Stimulated activated CD8-positive, alpha-beta memory T cell treated with anti-CD3 and anti-CD28 coated beads, Interleukin-4, amount 100 ng/mL, for 1 hour (primary cell): ENCODE measurements at places on chromosomes 1 and 21.

DNA sequence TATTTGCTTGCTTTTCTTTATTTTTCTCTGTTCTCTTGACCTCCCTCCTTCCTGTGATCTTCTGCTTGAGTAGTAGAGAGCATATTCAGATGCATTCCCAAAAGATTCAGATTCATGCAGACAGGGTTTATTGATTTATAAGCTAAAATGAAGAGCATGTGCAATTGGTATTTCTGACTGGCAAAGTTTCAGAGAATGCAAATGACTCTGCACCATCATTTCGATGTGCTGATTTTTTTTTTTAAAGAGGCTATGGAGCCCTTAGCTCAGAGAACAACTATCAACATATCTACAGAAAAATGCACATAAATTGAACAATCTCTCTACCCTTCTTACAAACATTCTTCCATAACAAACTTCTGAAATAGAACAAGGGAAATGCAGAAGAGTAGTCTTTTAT lies 312.0 kb downstream of the VAV3 start:
- DNase-seq: no peak

- no peak for DNase-seq
These were observed 52.9 kb upstream of the ECE1 start for GRCh38 chr1:21342961-21343838.

GRCh38 chr1:228493141-228494043 lies 6.2 kb downstream of the RNF187 start:
- no peak for DNase-seq

- no peak for DNase-seq
These were observed 9.5 kb downstream of the RSPH1 start for GRCh38 chr21:42486531-42486930.

- no peak for DNase-seq
These were observed 4.4 kb downstream of the LYPD8 start for GRCh38 chr1:248751142-248751541.

- no peak for DNase-seq
These were observed 43.1 kb upstream of the PIGC start for GRCh38 chr1:172486805-172487454.

- peak; percentile 1 for DNase-seq
These were observed 42.6 kb downstream of the KIRREL1 start for GRCh38 chr1:158035976-158036583.

DNA sequence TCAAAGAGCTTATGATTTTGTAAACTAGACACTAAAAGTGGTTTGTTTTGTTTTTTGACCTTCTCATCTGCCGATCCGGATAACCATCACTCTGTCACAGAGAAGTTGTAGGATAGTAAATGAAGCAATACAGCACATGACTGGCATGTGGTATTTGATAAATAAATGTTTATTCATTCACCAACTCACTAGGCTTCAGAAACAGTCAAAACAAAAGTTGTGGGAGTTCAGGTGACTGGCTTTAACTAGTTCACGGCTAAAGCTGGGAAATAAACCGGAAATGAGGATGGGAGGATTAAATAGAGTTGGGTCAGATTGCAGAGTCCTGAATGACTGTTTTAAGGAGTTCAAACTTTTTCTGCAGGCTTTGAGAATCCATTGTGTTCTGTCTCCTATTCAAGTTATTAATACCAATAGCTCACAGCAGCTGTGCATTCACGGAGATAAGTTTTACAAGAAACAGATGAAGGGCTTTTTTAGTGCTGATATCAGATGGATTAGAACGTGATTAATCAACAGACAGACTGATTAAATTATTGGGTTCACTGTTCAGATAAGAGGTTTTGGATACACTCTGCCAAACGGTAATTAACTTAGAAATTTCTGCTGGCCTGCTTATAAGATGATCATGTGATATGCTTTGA lies 463.3 kb downstream of the DPYD start:
- no peak for DNase-seq

- DNase-seq: no peak
These were observed 42.7 kb downstream of the GJA5 start for GRCh38 chr1:147717706-147718097.

- no peak for DNase-seq
These were observed 55.6 kb downstream of the PEX14 start for GRCh38 chr1:10530281-10530740.

DNA sequence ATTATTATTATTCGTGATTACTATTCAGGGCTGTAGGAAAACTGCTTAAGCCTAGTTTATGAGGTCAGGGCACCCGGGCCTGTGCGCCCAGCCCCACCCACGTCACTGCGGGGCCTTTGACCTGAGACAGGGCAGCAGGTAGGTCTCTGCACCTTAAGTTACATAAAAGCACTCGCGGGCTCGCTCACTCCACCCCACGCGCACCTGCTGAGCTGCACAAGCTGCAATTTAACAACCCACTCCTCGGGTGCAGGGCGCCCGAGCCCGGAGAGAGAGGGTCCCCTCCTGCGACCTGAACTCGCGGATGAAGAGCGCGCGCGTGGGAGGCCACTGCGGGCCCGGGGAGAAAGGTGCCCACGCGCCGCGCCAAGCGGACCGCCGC lies 477 bp downstream of the ICMT start:
- DNase-seq: no peak

- no peak for DNase-seq
These were observed 61.1 kb downstream of the XCL1 start for GRCh38 chr1:168637350-168637991.

DNA sequence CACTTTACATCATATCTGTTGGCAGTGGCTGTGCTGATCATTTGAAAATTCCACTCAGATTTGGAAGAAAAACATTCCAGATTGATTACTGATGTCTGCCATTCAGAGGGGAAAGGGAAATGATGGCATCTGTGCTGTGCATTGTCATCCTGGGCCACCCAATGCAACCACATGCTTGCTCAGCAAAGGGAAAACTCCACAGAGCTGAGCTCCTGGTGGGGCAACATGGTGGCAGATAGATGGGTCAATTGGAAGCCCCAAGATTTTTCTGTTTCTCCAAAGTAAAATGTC lies 11.8 kb downstream of the OXCT2 start:
- no peak for DNase-seq

- no peak for DNase-seq
These were observed 66.0 kb upstream of the CLDN14 start for GRCh38 chr21:36545776-36546511.

DNA sequence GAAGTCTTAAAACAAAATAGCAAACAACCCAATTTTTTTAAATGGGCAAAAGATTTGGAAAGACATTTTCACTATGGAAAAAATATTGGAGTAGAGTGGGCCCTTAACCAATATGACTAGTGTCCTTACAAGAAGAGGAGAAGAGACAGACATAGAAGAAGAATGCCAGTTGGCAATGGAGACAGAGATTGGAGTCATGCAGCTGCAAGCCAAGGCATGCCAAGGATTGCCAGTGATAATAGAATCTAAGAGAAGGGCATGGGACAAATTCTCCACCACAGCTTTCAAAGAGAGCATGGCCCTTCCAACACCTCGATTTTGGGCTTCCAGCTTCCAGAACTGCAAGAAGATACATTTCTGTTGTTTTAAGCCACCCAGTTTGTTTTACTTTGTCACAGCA lies 92.7 kb downstream of the RGS2 start:
- no peak for DNase-seq

DNA sequence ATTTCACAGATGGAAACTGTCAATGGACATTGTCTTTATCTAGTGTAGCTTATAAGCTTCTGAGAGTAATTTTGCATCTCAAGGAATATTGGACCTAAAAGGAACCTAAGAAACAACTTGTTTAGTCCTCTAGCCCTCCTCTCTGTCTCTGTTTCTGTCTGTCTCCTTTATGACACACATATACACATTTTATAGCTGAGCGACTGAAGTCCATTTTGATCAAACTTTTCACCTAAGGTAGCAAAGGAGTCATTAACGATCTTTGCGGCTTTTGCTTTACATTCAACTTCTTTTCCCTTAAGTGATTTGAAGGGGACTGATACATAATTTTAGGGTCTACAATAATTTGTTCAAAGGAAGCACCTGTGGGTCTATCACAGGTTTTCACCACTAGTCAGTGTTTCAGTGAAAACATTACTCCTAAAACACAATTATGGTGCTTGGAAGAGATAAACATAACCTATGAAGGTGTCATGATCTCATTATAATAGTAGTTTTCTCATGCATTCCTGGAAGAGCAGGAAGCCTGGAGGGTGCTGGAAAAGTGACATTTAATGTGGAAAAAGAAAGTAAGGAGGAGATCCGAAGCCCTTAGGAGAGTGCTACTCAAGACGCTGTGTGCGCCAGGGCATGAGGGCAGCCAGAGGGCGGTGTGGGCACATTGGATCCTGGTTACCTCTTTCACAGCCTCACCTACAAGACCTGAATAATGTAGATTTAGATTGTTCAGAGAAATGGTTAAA lies 248.6 kb downstream of the DNM3 start:
- peak; percentile 5 for DNase-seq

DNA sequence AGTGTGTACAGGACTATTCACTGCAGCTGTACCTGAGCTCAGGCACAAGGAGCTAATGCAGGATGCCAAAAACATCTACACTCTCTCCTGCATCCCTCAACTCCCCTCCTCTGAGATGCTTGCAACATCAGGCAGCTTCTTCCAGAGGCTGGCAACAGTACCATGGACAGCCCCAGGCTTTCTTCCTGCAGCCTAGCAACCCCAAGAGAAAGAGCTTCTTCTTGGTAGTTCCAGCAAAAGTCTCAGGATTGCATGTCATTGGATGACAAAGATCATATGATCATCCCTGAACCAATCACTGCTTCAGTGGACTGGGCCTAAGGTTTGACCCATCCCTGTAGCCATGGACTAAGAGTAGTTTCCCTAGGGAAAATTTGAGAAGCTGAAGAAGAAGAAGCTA lies 46.7 kb downstream of the CAMK2N1 start:
- DNase-seq: no peak

- no peak for DNase-seq
These were observed 30.5 kb downstream of the TMCC2 start for GRCh38 chr1:205258261-205258691.

- no peak for DNase-seq
These were observed 230.0 kb upstream of the B3GALT2 start for GRCh38 chr1:193416226-193417024.

DNA sequence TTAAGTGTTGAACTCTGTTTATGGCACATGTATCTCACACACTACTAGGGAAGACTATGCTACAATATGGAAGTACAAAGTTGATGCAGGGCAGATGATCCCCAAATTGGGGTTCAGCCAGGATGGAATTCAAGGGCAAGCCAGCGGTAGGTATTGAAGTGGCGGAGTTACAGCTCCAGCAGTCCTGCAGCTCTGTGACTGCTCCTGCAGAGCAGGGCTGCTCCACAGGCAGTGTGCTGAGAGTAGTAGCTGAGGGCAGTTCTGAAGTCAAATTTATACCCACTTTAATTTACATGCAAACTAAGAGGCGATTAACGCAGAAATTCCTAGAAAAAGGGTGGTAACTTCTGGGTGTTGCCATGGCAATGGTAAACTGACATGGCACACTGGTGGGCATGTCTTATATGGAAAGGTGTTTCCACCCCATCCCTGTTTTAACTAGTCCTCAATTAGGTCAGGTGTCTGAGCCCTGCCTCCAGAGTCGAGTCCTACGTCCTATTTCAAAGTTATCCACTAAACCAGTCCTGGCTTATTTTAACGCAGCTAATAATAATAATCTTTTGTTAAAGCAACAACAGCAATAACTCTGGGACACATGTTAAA lies 20.6 kb upstream of the CENPF start:
- DNase-seq: no peak

- no peak for DNase-seq
These were observed 771 bp downstream of the RABGAP1L start for GRCh38 chr1:174160109-174160473.

- no peak for DNase-seq
These were observed 156.3 kb downstream of the PCBP3 start for GRCh38 chr21:45799765-45800338.

GRCh38 chr1:20017741-20018140 lies 38.3 kb upstream of the PLA2G2A start:
- no peak for DNase-seq

- no peak for DNase-seq
These were observed 1.4 kb downstream of the PRSS38 start for GRCh38 chr1:227816750-227817446.

DNA sequence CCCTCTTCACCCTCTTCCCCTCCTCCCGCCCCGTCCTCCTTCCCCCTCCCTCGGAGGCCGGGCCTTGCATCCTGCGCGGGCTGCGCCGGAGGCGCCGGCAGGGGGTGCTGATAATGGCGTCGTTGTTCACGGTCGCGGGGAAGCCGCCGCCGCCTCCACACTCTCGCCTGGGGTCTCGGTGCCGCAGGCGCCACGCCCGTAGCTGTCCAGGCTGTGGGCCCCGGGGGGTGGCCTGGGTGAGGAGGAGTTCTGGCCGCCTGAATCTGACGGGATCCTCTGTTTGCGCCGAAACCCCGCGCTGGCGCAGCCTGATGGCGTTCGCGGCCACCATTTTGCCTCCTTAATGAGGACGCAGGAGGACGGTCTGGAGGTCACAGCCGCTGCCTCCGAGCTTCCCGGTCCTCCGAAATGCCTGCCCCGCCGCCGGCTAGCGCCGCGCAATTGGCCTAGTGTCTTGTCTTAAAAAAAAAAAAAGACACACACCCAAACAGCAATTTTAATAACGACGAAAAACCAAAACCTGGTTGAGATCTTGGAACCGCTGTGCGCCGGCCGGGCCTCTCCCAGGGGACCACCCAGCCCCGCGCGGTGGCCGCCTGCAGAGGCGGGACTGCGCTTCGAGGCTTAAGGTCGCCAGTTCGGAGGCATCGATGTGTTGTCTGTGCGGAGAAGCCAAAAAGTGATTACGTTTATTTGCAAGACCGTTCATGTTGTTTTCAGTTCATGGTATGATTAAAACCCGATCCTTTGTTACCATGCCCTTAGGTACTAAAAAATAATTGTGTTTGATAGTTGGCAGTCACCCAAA lies 106.6 kb upstream of the HNRNPU start:
- peak; percentile 85 for DNase-seq

GRCh38 chr1:232033285-232033684 lies 406.7 kb downstream of the DISC1 start:
- DNase-seq: no peak

- no peak for DNase-seq
These were observed 347.1 kb upstream of the LRRC7 start for GRCh38 chr1:69220672-69221071.

- no peak for DNase-seq
These were observed 12.6 kb downstream of the FTCD start for GRCh38 chr21:46142582-46143473.

DNA sequence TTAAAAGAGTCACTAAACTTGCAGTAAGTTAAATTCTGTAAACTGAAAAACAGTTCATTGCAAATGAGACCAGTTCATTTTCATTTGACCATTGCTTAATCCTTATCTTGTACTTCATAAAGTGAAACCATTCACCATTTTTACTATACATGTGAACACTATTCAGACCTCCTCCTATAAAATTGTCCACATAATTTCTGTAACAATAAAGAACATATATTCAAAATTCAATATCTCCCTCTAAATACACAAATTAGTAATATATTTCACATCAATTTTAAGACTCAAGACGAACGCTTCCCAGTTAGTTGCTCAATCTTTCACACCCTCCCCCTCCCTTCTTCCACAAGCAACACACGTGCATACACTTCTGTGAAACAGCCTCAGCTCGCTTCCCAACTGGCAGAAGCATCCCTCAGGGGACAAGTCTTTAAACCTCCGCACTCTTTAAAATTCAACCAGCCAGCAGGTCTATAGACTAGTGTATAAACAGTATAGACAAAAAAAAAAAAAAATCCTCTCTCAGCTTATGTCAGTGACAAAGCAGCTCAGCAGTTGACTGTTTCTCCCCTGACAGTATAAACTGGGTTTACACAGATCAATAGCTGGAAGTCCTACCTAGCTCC lies 99.6 kb downstream of the DENND1B start:
- DNase-seq: no peak

- no peak for DNase-seq
These were observed 3.5 kb upstream of the IVL start for GRCh38 chr1:152904688-152905440.

GRCh38 chr1:228964178-228965089 lies 229.2 kb downstream of the RHOU start:
- no peak for DNase-seq
